ENCODE measurements at places on chromosomes 4 and X.

DNA sequence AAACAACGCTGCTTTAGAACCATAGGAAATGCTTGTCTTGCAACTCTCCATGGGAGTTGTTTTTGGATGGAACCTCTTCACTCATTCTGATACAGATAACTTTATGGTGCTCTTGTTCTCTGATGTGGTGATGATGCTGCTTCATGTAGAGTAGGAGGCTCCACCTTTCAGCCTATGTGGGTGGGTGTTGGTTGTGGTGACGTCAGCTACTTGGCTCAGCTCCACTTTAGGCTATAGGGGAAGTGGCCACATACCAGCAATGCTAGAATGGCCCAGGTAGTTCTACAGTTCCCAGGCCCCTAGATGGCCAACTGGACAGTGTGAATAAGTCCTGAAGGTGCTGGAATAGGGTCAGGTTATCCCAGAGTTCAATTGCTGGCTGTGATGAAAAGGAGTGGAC lies 192.1 kb downstream of the TBX22 start:
- DNase-seq = no peak

DNA sequence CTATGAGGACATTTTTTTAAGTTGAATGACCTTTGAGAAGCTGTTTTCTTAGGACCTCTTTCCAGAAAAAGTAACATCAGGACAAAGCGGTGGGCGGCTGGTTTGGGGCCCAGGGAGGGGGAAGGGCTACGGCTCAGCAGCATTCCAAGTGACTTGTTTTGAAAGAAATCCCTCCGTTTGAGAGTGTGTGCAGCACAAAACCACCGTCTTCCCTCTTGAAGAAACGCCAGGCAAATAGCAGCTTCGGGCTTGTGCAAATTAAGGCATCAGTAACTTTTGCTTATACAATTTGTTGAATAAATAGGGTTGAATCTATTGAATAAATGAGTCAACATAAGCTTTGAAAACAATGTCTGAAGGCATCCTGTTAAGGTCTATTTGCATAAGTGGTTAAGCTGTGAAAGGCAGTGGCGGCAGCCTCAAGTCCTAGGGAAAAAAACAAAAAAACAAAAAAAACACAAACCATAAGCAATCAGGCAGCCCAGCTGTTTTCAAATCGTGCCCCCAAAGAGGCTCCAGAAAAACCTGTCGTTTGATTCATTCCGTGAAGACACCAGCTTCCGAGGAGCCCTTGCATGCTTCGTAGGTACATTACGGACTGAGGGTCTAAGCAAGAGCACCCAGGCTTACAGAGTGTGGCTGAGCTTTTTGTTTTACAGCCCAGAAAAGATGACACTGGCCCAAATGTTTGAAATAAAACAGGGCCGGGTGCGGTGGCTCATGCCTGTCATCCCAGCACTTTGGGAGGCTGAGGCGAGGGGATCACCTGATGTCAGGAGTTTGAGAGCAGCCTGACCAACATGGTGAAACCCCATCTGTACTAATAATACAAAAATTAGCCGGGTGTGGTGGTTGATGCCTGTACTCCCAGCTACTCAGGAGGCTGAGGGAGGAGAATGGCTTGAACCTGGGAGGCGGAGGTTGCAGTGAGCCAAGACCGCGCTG lies 103.7 kb downstream of the CRLF2 start:
- DNase-seq = no peak

DNA sequence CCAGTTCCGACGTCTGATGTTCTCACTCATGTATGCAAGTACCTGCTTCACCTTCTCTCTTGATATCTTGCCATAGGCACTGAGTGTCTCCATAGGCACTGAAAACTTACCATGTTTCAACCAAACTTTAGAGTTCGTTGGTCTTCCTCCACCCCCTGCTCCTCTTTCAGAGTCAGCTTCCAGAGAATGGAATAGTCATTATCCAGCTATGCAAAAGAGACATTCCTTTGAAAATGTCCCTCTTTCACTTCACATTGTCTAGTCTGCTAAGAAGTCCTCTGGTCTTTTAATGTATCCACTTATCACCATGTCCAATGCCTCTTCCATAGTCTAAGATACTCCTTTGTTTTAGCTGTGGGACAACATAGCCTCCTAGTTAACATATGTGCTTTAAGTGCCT lies 566.0 kb upstream of the TENM3 start:
- DNase-seq = no peak

GRCh38 chr4:10981576-10981975 lies 297.0 kb upstream of the CLNK start:
- DNase-seq = no peak

DNA sequence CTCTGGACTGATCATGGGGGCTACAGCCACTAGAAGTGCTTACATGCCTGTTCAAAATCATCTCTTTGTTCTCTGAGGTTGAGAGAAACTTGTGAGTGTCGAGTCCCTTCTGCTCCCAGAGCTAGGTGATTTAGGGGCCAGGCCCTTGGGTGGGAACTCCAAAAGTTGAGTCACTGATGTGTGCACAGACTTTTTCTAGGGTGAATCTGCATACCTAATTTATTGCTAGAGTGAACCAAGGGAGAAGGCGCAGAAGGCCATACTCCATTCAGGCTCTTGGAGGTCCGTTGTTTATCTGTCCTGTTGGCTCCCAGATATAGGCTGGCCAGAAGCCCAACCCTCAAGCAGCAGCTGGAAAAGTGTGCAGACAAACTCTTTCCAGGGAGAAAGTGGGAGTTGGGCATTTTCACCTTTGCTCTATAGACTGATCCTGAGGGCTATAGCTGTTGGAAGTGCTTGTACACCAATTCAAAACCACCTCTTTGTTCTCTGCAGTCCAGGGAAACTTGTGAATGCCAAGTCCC lies 80.8 kb upstream of the ARX start:
- no peak for DNase-seq

- DNase-seq = no peak
Observed at GRCh38 chr4:86043755-86044592, 315.9 kb downstream of the MAPK10 start.

- no peak for DNase-seq
Observed at GRCh38 chr4:165621983-165622382, 243.2 kb downstream of the CPE start.

- DNase-seq = no peak
Observed at GRCh38 chrX:150363561-150364346, 637 bp downstream of the MAMLD1 start.

DNA sequence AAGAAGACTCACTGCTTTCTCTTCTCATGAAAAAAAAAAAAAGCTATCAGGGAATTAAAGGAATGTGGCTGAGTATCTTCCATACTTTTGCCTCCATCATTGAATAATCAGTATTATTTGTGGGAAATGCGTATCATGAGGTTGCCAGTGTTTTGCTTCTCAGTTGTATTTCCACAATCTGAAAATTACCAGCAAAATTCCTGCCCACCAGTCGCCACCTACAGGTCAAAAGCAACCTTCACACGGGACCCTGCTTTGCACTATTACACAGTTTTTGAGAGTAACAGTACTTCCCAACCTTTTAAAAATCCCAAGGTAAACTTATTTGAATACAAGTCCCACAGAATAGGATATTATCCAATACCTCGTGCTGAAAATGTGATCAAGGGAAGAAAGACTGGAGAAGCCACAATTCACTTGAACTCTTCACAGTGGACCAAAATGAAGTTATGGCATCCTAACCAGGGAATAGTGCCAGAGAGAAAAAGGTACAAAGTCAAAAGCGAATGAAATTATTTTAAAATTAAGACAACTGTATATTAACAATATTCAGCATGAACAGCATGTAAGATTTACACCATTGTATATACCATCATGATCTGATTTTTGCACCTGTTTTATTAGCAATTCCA lies 30.4 kb downstream of the PGRMC1 start:
- DNase-seq = no peak

DNA sequence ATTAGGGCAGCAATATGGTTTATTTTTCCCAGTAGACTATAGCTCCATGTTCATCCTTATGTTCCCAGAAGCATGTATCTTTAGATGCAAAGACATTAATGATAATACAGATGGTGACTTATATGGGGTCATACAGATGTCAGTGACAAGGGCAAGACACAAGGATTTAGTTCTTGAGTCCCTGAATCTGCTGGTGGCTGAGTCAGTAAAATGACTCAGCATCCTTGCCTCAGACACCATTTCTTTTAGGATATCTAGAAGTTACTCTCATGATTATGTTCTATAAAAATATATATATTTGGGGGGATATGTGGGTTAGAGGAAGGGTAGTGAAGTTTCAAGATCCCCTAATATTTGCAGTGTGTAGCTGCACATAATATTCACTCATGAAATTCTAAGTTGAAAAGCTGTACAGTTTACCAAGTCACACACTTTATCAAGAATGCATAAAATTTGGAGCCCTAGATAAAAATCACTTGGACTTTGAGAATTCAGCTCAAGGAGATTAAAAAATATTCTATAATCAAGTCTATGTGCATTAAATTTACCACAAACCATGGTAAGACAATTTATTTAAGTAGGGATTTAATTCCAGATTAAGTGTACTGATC lies 101.9 kb downstream of the LNX1 start:
- no peak for DNase-seq

DNA sequence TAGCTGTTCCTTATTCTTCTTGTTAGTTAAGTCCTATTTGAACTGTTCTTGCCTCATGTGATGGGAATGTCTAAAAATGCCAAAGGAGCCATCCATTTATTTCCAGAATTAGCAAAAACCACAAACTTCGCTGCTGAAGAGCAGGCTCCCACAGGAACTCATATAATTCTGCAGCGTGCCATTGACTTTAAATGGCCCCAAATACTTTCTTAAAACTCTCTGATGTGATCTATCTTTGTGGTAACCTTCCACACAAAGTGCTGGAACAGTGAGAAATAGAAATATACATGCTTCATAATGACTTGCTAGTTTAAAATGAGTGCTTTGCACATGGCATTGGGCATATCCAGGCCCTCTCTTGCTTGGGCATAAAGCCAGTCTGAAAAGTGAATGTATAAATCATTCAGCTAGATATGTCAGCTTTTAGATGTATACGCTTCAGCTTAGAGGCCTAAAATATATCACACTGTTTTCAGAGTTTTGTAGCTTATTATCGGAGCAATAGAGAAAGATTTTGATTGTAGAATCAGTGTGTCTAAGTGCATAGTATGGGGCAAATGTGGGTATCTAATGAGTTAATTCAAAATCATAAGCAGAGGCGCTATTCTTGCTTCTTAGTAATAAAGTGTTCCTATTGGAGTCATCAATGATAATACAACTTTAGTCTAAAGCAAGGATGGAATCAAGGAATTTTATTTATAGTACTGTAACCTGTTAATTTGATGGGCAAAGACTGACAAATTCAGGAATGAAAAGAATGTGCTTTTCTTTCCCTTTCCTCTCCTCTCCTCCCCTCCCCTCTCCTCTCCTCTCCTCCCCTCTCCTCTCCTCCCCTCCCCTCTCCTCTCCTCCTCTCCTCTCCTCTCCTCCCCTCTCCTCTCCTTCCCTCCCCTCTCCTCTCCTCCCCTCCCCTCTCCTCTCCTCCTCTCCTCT lies 392.2 kb upstream of the ZFP42 start:
- no peak for DNase-seq

DNA sequence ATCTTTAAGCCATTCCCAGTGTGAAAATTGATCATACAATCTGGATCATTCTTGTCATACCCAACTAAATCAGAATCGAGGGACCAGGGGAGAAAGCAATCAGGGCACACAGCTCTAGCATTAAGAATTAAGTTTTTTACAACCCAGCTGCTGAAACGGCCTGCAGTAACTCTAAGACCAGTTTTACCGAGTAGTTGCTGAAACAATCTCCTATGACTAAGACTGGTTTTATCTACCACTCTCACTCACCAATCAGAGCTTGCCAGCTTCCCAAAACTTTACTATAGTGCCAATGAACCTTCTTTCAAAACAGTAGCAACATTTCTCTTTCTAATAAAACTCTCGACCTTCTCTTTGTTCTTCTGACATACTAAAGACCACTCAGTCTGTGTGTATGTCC lies 2.8 kb upstream of the SAP30 start:
- DNase-seq = no peak

DNA sequence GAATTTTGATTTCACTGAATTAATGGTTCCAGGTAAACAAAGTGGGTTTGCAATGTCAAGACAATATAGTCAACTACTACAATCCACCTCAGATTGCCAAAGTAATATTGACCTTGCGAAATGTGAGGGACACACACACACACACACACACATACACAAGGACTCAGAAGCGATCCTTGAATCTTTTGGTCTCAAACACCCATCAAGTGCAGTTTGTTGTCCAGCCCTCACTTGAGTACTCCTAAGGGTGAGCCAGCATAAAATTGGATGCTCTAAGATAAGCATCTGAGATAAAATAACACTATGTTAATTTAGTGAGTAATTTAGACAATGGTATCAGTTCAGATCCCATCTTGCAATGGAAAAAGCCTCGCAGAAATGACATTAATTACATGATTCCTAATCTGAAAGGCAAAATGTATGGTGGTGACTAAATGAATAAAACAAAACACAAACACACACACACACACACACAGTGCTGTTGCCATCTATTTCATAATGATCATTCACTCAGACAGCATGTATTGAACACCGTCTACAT lies 102.5 kb downstream of the RASL11B start:
- DNase-seq = no peak

- DNase-seq = no peak
Observed at GRCh38 chr4:140603286-140603685, 34.5 kb upstream of the UCP1 start.

DNA sequence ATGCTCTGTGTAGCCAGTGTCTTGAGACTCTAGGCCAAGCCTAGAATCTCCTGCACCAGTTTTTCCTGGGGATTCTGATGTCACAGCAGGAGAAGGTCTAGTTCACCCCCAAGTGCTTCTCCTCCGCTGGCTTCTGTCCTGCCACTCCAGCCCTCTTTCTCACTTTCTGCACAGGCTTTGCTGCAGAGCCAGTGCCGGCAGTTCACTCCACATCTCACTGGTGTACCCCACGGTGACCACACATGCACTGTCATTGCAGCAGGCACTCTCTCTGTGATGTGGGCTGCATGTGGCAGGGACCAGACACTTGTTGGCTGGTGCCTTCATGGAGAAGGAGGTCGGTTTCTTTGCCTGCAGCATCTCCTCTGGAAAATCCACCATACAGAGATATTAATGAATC lies 643.8 kb upstream of the GALNTL6 start:
- no peak for DNase-seq

DNA sequence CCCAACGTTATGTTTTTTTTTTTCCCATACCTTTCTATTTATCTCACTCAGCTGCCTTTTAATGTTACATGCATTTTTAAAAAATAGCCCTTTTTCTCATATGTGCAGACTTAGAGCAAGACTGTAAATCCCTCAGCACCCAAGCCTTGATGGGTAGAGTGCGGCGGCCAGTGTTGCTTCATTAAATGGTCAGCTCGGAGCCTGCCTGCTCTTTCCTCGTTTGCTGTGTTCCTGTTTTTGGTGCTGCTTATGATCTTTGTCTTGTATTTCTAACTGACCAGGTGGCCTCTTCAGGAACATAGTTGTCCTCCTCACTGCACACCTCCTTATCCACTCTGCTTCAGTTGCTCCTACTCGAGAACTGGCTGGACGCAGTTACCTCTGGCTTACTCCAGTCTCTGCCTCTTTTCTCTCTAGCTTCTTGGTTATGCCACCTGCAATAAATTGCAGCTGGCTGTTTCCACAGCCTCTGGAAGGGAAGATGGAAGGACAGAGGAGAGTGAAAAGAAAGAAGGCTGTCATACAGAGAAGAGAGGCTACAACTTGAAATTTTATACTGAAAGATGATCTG lies 10.7 kb downstream of the RBPJ start:
- no peak for DNase-seq
